ENCODE measurements at places on chromosomes 4 and X.

GRCh38 chr4:35643661-35644060 lies 600.7 kb downstream of the ARAP2 start:
- ATAC-seq, result no peak

GRCh38 chr4:55365345-55365728 lies 19.3 kb downstream of the SRD5A3 start:
- no peak for ATAC-seq

DNA sequence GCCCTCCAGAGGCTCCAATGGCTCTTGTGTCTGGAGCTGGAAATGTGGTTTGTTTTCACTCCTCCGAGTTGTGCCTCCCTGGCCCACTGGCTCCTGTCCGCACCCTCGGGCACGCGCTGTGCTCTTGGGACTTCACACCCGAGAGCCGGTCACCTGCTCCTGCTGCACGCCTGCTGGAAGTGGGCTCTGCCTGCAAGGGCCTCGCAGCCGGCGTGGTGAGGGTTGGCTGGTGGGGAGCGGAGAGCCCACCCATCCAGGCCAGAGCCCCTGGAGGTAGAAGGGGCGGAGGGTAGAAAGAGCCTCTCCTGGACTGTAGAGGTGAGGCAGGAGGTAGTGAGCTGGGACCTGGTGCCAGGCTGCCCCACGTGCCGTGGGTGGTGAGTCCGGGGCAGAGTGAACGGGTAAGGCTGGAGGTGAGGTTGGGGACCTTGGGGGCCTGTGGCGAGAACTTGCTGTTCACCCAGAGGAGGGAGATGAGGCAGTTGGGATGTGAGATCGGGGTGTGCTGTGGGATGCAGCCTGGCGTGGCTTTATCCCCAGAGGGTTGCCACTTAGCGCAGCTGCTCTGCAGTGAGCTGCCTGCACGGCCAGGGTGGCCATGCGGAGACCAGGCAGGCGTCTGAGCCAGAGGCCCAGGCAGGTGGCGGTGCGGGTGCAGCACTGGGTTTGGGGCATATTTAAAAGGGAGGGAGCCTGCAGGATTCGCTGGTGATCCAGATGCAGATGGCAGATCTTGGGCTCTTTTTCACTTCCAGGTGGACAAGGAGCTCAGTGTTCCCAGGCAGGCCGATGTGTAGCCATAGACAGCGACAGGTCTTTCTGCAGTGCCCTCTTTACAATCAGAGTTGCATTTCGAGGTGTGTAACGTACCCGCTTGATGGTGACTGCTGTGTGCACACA lies 48.8 kb downstream of the PCGF3 start:
- ATAC-seq, result peak; percentile 16

DNA sequence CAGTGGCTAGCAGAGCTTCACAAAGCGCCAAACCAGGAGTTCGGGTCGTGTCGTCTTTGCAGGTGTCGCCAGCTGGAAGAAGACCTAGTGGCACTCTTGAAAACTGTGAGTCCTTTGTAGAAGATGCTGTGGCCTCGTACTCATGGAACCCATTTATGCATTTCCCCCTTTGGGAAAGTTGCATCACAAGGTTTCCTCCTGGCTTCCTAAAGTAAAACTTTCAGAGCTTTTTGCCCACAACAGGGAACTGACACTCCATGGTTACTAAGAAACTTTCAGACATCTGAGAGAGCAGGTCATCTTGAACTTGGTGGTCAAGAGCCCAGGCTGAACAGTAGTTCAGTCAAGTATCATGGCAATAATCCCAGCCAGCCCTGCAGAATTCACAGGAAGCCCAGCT lies 15.9 kb upstream of the NOCT start:
- no peak for ATAC-seq

DNA sequence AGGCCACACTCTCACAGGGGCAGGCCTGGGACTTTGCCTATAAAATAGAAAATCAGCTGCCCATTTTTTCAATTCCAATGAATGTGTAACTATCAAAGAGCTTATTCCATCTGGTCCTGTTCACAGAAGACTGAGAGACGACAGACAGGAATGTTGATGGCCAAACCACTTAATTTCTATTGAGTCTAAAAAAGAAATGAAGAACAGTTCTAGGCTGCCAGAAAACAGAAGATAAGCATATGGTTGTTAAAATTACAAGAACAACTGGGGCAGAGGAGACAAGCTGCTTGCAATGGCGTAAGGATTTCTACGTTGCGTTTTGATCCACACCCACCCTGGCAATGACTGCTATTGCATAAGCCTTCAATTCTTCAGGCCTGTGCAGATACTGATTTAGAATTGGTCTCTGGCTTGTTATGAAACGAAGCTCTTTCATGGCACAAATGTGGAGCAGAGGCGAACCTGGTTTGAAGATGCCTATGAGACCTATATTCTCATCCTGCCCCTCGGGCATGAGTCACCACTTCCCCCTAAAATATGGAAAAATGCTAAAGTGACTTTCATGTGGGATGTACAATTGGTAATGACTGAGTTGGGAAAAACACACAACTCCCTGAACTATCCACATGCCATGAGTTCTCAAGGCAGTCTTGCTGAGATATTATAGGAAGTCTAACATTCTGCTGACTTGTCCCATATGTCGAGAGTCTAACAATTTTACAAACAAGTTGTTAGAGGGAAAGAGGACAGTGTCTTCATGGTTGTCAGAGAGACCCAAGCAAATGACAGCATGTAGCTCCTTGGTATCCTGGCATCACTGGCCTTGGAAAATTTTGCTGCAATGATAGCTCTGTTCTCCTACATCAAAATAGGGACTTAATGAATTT lies 37.9 kb upstream of the SORBS2 start:
- no peak for ATAC-seq

GRCh38 chr4:169677150-169677748 lies 56.9 kb downstream of the CLCN3 start:
- no peak for ATAC-seq

DNA sequence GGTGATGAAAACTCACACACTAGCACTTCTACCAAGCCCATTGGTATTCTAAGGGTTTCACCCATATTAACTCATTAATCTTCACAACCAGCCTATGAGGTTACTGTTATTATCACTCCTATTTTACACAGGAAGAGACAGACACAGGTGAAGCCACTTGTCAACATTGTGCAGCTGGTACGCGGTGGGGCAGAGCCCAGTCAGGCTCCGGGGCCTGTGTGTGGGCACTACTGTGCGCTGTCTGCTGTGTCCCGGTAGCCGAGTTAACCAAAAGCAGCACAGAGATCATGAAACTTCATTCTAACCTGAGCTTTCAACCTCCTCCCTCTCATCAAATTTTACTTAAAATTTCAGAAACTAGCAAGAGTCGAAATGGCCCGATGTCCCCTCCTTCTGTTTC lies 111.3 kb downstream of the PHKA2 start:
- ATAC-seq, result no peak

Measured in esophagus mucosa (tissue), 1 donor.